ENCODE measurements at places on chromosomes 1 and 21.

GRCh38 chr1:199081739-199082138 is 442.9 kb downstream of the PTPRC start:
- DNase-seq: no peak

DNA sequence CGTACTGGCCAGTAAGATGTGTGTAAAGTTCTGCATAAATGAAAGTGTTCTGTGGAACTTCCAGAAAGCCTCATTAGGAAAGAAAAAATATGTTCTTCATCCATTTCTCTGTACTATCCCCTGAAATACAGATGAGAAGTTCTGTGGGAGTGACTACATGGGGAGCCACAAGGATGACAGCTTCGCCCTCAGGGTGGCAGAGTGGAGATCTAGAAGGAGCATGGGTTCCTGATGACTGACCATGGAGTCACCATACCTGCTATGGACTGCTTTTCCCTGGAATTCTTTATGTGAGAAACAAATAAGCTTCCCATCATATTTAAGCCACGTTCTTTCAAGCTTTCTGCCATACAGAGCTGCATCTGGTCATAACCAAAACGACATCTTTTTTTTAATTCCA is 113.9 kb upstream of the RGS1 start:
- no peak for DNase-seq

- no peak for DNase-seq
Observed at GRCh38 chr1:4176841-4177240, 276.8 kb upstream of the C1orf174 start.

- no peak for DNase-seq
Observed at GRCh38 chr21:46109313-46110221, 11.7 kb downstream of the COL6A2 start.

GRCh38 chr1:245779797-245780755 is 625.3 kb downstream of the KIF26B start:
- DNase-seq: no peak

- DNase-seq: no peak
Observed at GRCh38 chr1:101257500-101258325, 20.9 kb downstream of the S1PR1 start.

- DNase-seq: no peak
Observed at GRCh38 chr1:13714851-13715250, 14.9 kb downstream of the PRDM2 start.

GRCh38 chr1:160653620-160654016 is 6.8 kb upstream of the SLAMF1 start:
- DNase-seq: no peak

GRCh38 chr1:66269222-66269621 is 264.7 kb upstream of the SGIP1 start:
- no peak for DNase-seq

GRCh38 chr1:202656951-202657646 is 53.2 kb downstream of the SYT2 start:
- no peak for DNase-seq

GRCh38 chr1:83746234-83746633 is 252.7 kb downstream of the TTLL7 start:
- DNase-seq: no peak

- no peak for DNase-seq
Observed at GRCh38 chr1:36175137-36176095, 19.5 kb downstream of the MAP7D1 start.

DNA sequence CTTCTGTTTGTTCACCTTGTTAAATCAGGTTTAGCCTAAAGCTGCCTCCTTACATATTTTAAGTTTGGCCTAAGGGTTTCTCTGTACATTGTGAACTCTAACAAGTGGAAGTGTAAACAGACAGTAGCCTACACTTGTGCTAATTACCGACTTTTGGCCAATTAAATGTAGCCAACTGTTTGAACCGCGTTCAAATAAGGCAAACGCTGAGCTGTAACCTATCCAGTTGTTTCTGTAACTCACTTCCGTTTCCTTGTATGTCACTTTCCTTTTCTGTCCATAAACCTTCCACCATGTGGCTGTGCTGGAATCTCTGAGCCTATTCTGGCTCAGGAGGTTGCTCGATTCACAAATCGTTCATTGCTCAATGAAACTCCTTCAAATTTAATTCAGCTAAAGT is 8.0 kb upstream of the FCAMR start:
- no peak for DNase-seq

- no peak for DNase-seq
Observed at GRCh38 chr1:245550720-245551043, 395.9 kb downstream of the KIF26B start.

Data from SIG-M5 (cell line).